ENCODE measurements at places on chromosomes 13 and 19.

DNA sequence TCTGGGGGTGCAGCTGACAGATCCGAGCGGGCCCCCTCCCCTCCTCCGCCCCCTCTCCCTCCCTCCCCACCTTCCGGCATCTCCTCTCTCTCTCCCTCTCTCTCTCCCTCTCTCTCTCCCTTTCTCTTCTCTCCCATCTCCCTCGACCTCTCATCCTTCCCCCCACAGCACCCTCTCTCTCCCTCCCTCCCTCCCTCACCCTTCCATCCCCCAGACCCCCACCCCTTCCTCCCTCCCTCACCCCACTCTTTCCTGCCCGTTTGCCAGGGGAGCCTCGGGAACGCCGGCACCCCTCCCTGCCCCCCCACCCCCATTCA lies 666 bp downstream of the CELF5 start:
- DNase-seq = no peak

DNA sequence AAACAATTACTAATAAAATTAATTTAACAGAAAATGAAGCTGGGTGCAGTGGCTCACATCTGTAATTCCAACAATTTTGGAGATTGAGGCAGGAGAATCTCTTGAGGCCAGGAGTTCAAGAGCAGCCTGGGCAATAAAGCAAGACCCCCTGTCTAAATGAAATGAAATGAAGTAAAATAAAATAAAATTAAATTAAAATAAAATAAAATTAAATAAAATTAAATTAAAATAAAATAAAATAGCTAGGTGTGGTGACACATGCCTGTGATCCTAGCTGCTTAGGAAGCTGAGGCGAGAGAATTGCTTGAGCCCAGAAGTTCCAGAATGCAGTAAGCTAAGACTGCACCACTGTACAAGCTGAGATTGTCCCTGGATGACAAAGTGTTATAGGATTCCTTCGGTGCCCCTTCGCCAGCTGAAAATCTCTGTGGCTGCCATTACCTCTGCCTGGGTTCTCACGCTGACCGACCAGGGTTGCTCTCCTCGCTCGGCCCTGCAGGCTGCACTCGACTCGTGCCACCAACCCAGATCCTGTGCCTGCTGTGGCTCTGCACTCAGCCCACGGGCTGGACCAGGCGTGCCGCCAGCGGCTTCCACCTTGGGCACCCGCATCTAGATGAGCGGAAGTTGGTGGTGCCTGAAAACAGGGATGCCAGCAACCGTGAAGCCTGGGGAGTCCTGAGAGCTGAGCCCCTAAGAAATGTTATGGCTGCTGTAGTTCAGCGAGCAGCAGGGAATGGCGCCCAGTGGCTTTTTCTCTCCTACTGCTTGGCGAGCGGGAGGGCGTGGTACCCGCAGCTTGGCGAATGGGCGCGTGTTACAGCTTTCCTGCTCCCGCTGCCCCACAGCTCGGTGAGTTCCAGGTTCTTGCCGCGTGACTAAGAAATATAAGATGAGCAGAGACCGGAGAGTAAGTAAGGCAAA lies 539.2 kb upstream of the PCDH9 start:
- DNase-seq = no peak

DNA sequence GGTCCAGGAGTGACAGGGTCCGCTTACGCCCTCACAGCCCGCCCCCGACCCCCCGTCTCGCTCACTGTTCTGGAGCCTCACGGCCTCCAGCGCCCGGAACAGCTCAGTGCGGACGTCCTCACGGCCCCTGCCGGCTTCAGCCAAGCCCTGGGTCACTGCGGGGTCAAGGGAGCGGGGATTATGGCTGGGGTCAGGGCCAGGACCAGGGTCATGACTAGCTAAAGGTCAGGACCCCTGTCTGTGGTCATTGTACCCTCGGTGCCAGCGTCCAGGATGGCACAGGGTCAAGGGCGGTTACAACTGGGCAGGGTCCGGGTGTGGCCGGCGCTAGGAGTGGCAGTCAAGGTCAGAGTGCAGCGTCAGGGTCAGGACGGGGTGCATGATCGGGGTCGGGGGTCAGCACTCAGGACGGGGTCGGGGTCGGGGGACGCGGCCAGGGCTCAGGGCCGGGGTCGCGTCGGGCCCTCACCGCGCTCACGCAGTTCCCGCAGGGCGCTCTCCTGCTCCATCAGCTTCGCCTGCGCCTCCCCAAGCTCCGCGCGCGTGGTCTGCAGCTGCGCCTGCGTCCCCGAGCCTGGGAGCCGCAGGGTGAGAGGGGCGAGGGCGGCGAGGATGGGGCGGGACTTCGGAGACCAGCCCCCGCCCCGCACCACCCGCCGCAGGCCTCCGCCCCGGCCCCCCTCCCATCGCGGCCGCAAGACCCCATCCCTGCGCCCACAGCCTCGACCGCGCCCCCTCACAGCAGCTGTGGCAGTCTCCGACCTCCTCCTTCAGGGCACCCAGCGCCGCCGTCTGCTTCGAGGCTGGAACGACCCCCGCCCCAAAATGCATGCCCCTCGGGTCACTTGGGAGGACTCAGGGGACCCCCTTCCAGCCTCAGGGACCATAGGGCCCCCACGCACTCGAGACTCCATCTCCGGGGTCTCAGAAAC lies 1.4 kb downstream of the CLEC4G start:
- no peak for DNase-seq

DNA sequence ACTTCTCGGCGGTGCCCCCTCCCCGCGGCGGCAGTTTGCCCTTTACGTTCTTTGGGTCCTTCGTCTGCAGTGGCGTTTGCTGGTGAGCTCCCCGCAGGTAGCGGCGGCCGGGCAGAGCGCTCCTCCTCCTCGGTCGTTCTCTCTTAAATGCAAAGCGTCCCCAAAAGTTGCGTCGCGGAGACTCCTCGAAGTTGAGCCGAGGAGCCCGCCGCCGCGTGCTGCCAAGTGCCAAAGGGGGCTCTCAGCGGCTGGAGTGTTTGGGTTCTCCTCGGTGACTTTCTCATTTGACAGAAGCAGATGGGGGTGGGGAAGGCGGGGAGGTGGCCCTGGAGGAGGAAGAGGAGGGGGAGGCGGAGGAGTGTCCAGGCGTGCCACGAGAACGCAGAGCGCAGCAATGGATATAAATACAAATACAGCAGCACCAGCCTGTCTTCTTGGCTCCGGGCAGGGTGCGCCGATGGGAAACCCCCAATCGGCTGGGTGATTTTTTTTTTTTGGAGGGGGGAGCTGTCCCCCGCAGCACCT lies at the start of gene SOX21:
TSS of gene SOX21 (minus strand) at position 259 of the 525 bp plus-strand sequence. CDS start 496 bp downstream, outside the sequence.
- no peak for DNase-seq

DNA sequence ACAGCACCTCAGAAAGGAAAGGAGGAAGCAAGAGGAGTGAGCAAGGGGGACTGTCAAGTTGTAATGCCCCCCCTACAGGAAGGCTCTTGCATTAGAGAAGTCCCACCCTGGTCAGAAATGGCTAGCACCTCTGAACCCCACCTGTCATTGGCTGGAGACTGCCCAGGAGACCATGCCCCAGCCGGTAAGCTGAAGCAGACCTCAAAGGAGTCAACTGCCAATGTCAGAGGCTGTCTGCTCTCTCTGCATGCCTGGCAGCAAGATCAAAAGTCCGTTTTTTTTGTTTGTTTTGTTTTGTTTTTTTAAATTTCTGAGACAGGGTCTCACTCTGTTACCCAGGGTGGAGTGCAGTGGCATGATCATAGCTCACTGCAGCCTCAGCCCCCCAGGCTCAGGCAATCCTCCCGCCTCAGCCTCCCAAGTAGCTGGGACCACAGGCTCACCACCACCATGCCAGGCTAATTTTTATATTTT lies 8.1 kb upstream of the BCL3 start:
- no peak for DNase-seq

GRCh38 chr13:93730780-93731179 lies 504.2 kb downstream of the GPC6 start:
- no peak for DNase-seq

DNA sequence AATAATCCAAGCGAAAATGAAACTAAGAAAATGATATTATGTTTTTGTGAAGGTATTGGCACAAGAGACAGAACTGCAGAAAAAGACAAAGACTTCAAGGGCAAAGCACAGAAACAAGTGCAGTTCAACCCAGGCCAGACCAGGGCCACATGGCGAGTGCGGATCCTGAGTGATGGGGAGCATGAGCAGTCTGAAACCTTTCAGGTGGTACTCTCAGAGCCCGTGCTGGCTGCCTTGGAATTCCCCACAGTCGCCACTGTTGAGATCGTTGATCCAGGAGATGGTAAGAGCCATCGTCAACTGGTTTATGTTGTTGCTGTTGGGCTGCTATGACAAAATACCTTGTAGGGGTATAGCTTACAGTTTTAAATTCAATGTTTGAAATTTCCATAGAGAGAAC lies 82.6 kb downstream of the FREM2 start:
- no peak for DNase-seq

- no peak for DNase-seq
Measured at GRCh38 chr19:11453468-11454341, 18.3 kb downstream of the PRKCSH start.

DNA sequence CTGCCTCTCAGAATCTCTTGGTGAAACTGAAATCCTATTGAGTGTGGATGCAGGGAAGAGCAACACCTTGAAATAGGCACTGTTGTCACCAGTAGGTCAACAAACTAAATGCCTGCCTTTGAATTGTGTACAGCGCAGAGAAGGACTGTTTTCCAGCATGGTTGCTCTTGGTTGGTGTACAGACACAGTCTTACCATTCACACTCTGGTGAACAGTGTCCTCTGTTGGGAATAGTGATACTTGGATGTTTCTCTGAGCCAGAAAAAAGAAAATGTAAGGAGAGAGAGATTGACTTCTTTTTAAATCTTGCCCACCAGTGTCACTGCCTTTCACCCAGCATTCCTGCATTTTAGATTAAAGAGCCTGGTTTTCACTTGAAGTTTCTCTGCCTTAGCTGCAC lies 179.7 kb downstream of the STK24 start:
- DNase-seq = no peak

- no peak for DNase-seq
Measured at GRCh38 chr13:42322806-42323205, 50.9 kb downstream of the AKAP11 start.

- DNase-seq = no peak
Measured at GRCh38 chr19:39681416-39681815, 22.9 kb upstream of the LGALS14 start.

Data from stimulated activated CD4-positive, alpha-beta T cell treated with anti-CD3 and anti-CD28 coated beads, Interleukin-1b, Interleukin-23, amount 100 ng/mL, for 1 hour (primary cell).